Islet precursor cell (in vitro differentiated cells): ENCODE measurements at places on chromosomes 2 and 18.

GRCh38 chr2:54586494-54586893 is 130.4 kb downstream of the SPTBN1 start:
- no peak for DNase-seq

- DNase-seq: no peak
Observed at GRCh38 chr2:26887151-26887550, 39.2 kb downstream of the DPYSL5 start.

GRCh38 chr18:31010601-31011000 is 31.9 kb downstream of the DSC3 start:
- no peak for DNase-seq

GRCh38 chr2:44250376-44250775 is 24.9 kb upstream of the SLC3A1 start:
- no peak for DNase-seq

DNA sequence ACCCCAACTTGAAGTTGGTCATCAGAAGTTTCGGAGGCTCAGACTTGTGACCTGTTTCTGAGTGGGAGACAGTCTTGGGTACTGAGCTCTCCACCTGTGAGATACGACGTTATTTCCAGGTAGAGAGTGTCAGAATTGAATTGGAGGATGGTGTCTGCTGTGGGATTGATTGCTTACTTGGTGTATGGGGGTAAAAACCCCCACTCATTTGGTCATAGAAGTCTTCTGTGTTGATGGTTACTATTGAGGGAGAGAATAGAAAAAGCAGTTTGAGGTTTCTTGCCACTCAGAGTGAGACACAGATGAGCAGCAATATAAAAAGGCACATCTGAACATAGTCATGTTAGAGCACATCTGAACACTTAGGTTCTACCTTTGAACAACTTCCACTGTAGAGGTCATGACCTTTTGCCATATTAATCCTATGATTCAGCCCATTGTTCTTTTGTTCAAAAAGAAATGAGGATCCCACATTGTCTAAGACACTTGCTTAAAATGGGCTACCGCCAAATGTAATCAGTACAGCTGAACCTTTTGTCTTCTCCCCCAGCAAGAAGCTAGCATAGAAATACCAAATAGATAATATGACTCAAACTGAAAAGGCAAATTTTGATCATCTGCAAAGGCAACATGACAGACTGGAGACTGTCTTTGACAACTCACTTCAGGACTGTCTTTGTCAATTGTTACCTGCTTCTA is 73.3 kb downstream of the NAB1 start:
- DNase-seq: no peak

- DNase-seq: no peak
Observed at GRCh38 chr2:96085541-96086355, 30.6 kb downstream of the ADRA2B start.

DNA sequence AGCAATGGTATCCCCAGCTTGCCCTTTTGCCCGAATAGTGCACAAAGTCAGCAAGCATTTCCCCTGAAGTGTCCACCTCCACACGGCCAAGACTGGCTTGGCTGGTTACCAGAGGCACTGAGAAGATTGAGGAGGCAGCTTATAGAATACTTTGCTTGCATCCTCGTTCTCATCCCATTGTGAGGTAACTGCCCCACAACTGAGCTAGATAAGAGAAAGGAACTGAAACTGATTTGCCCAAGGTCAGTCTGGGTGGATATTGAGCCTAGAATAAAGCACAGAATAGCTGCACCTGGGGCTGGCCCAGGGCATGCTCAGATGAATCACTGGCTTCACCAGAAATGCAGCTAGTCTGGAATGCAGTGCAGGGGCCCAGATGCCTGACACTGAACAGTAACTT is 32.7 kb upstream of the MAP4K3 start:
- DNase-seq: peak; percentile 92

GRCh38 chr2:162967811-162968210 is 129.2 kb upstream of the KCNH7 start:
- no peak for DNase-seq

DNA sequence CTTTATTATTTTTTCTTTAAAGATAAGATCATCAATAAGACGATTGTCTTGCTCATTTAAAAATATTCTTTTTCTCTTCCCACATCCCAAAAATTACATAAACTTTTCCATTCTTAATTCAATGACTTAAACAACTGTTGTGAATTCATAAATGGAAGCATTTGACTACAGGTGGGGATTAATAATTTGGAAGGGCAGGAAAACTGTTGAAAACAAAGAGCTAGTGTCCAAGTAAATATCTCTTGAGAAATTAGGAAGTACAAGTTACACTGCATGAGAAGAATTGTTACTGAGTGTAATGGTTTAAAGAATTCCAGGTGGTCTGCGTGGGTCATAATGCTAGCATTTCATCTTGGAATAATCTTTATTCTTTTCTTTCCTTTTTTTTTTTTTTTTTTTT is 634.8 kb upstream of the ZEB2 start:
- DNase-seq: no peak

- no peak for DNase-seq
Observed at GRCh38 chr2:3021720-3022119, 355.9 kb downstream of the EIPR1 start.

DNA sequence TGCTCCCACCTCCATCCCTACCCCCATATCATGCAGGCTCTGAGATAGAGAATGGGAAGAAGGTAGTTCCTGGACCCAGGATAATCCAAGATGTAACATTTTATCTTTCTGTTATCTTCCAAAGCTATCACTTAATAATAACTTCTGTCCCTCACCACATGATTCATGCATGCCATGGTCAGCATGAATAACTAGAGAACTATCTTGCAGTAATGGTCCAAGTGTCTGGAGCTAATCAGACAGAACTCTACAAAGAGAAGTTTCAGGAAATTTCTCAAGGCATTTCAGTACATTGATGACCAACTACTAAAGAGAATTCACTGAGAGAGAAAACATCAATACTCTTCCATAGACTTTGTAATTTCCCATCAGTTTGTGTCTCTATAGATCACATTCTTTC is 1469.7 kb upstream of the PIK3C3 start:
- no peak for DNase-seq

DNA sequence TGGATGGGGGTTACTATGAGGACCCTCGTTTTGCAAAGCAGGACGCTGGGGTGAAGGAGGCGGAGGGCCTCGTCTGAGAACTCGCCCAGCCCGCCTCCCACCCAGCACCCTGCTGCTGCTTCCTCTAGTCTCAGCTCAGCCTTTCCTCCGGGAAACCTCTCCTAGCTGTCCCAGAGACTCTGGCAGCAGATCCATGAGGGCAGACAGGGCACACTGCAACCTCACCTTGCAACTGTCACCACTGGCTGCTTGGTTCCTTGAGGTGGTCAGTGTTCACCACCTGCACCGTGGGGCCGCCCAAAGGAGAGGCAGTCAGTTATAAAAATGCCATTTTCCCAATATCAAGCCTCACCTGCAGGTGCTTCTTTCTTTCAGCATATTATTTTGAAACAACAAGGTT is 45.6 kb downstream of the PARD6G start:
- peak; percentile 32 for DNase-seq

DNA sequence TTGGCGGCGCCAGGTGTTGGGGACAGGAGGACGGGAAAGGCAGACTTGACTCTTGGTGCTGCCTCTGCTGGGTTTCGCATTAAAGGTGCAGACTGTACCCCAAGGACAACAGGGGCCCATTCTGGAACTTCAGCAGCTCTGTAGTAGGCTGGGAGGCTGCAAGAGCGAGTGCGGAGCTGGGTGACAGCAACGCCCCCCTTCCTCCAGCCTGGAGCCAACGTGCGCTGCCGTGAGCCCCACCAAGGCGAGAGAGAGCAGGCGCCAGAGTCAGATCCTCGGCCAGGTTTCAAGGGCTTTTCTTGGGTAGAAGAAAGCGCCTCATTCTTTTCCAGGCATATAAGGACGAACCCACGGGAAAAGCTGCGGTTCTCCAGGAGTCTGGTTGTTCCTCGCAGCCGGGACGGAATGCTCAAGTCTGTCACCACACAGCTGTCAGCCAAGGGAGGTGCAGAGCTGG is 1.9 kb downstream of the DOK6 start:
- peak; percentile 62 for DNase-seq

- no peak for DNase-seq
Observed at GRCh38 chr2:110994250-110994961, 126.3 kb upstream of the BCL2L11 start.

- DNase-seq: no peak
Observed at GRCh38 chr2:223052548-223053483, 826 bp downstream of the KCNE4 start.

- DNase-seq: no peak
Observed at GRCh38 chr2:61887717-61888266, 664 bp downstream of the CCT4 start.

DNA sequence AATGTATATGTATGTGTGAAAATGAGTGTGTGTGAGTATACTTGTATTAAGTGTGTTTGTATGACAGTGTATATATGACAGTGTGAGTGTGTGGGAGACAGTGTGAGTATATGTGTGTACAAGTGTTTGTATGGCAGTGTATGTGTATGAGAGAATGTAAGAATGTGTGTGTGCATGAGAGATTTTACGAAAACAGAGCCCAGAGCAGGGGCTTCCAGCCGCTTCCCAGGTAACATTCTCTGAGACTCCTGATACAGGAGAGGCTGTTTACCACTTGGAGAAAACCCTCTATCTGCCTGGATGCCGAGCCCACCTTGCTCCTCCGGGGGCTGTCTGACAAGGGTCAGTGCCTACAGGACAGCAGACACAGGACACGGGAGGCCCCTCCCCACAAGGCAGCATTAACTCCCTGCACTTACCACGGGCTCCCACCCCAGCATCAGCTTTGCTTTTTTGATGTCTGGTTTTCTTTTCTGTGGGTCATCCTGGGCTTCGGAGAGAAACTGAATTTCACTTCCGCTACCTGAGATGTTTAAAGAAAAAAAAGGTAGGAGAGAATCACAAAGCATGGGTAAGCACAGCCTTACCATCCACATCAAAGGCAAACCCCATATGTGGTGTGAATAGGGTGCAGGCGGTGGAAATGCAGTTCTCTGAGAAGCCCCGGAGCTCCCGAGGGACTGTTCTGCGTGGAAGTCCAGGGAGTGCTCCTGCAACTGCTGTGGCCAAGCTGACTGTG is 97.6 kb downstream of the UXS1 start:
- DNase-seq: peak; percentile 26

DNA sequence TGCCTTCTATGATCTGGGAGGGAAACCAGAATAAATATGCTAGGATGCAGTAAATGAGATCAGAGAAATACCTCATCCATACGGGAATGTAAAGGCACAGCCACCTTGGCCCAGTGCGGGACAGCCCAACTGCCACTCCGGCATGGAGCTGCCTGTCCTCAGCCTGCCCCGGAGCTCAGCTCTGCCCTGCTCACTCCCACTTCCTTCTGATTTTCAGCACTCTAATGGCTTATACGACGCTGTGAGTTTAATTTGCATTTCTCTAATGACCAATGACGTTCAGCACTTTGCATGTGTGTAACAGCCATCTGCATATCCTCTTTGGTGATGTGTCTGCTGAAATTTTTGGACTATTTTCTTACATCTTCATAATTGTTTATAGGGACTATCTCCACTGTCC is 172.5 kb upstream of the RAB6C start:
- DNase-seq: peak; percentile 46

- no peak for DNase-seq
Observed at GRCh38 chr2:10448576-10449485, 704 bp upstream of the ODC1 start.

GRCh38 chr2:64947885-64948284 is 41.3 kb upstream of the SLC1A4 start:
- DNase-seq: no peak

GRCh38 chr2:198890490-198890889 is 567.2 kb downstream of the SATB2 start:
- DNase-seq: no peak

DNA sequence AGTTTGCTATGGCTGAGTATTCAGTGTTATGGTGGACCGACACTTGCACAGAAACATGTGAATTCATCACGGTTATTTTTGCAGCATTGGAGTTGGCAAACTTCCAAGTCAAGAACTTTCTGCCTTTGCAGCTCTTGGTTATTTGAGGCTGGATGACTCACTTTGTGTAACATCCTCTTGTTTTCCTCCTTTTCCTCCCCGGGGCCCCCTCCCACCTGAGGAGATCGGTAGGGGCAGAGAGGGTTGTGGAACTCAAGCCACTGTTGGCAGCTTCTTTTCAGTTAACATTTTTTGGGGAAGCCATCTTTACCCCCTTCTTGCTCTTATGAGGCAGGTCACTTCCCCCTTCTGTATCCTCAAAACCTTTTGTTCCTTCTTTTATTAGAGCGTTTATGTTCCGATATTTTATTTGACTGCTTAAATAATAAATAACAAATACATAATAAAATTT is 48.6 kb downstream of the DDX1 start:
- DNase-seq: no peak

DNA sequence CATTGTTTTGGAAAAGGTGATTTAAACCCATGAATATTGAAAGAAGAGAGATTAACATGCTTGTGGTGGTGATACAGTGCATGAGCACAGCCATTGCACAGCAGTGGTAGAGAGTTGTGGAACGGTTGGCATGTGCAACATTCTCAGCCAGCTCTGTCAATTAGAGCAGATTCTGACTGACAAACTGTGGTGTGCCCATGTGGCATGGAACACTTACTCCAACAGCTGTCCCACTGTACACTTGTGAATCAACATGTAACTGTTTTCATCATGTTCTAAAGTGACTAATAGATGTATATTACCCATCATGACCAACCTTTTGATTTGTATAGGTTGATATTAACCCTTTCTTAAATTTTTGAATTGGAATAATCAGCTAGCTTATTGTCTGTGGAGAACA is 55.6 kb downstream of the PKP4 start:
- DNase-seq: no peak

DNA sequence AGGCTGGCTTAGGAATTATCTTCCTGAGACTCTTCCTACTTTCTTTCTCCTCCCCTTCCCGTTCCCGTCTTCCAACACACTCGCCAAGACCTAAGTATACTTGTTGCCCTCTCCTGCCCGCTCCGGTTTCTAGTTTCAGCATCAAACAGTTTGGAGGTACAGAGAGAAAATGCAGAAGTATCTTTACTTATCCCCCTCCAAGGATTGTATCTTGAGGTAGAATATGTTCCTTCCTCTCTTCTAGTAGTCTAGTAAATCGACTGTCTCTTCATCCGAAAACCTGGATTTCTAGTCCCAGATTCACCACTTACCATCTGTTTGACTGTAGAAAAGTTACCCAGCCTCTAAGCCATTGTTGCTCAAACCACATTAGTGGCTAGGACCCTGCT is 755 bp downstream of the EIF4E2 start:
- no peak for DNase-seq

GRCh38 chr2:235358981-235359471 is 134.8 kb upstream of the AGAP1 start:
- no peak for DNase-seq

DNA sequence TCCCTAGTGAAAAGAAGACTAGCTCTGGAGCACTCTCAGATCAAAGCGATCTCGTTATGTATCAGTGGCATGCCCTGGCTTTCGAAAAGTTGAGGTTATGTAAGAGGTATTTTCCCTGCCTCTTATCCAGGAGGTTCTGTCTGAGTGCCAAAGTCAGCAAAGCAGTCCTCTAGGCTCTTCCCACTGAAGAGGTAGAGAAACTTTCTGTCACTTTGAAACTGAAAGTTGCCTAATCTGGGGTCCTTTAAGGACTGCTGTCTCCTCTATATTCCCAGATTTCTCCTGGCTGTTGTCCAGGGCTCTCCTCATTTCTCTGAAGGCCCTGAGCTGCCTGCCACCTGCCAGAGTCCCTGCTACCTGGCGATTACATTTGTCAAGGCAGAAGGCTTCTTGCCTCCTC is 96.3 kb downstream of the B3GNT2 start:
- no peak for DNase-seq
